ENCODE measurements at places on chromosomes 13 and 19.

DNA sequence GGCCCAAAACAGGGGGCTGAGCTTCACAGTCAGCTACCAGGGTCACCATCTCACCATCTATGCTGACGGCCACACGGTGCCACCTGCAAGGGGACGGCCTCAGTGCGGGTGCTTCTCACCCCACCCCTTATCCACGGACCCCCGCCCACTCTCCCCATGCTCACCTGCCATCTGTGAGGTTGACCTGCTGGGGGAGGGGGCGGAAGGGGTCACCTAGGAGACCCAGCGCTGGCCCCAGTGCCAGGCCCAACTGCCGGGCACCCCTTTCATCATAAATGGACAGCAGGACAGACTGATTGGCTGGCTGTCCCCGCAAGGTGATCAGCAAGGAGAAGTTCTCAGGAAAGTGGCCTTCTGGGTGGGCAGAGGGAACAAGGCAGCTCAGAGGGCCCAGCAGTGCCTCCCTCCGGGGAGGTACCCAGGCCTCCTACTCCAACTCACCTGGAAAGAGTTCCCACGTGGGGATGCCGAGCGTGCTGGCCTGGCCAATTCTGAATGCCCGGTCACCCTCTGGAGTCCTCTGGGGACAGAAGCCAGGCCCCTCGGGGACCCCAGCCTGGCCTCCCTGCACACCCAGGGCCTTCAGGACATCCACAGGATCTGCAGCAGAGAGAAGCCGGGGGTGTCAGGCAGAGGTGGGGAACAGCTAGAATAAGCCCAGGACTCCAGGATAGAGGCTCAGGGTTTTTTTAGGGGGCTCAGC, 4.5 kb downstream of the COL5A3 start:
- DNase-seq, result no peak

DNA sequence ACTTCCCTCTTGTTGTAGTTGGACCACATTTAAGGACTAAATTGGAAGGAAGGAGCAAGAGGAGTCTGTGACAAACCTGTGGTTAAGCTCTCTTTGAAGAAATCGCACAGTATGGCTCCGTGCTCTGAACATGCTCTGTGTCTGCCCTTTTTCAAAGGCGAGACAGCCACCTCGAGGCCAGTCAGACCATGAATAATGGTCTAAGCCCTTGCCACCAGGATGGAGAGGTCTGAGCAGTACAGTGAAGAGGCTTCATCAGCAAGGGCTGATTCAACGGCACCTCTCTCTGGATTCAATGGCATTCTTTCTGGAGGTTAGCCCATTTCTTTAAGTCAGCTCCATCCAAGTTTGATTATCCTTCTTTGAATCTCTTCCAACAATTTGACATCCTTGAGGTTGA, 30.9 kb downstream of the FAM216B start:
- DNase-seq, result no peak

DNA sequence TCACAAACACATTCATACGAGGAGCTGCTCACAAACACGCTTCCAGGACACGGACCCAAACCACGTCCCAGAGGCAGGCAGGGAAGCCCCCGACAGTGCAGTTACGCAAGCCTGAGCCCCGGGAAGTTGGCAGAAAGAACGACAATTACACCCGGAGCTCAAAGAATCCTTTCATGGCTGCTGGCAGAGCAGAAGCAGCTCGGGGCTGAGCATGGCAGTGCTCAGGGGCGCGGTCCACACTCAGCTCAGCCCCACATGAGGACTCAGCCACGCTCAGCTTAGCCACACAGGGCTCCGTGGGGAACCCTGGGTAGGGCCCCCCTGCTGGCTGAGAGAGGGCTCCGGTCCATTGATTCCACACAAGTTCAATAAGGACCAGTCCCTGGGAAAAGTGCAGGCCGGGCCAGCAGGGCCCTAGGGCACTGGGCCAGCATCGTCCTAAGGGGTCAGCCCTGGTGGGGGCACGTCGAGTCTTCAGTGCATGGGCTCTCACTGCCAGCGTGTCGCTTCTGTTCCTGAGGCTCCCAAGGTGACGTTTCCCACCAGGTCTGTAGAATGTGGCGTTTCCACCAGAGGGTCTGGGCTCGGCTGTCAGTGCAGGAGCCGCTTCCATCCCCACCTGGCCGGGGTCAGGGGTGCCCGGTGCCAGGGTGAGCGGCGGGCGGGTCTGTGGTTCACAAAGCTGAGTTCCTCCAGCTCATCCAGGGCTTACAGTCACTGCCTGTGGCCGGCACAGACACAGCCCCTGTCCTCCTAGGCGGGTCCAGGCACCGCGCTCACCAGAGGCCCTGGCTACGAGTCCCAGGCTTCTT, 23.1 kb downstream of the GAS6 start:
- DNase-seq, result no peak

- no peak for DNase-seq
These were observed 239.5 kb downstream of the EFNB2 start for GRCh38 chr13:106295971-106296370.

GRCh38 chr13:31530922-31531321, 208.4 kb upstream of the RXFP2 start:
- no peak for DNase-seq

DNA sequence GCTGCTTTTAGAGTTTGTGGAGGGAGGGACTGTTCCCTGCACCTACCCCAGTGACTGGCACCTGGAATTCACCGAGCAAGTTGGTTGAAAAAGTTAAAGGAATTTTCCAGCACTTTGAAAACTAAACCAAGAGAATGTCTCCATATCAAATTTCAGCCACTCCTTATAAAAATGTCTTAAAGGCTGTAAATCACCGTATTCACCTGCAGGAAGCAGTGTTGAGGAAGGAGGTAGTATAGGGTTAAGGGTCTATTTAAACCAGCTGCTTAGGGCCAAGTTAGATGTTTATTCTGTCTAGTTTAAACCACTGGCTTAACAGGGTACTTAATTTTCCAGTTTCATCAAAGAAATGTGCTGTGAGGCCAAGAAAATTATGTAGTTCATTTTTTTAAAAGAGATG, 3.8 kb upstream of the RAB20 start:
- no peak for DNase-seq

DNA sequence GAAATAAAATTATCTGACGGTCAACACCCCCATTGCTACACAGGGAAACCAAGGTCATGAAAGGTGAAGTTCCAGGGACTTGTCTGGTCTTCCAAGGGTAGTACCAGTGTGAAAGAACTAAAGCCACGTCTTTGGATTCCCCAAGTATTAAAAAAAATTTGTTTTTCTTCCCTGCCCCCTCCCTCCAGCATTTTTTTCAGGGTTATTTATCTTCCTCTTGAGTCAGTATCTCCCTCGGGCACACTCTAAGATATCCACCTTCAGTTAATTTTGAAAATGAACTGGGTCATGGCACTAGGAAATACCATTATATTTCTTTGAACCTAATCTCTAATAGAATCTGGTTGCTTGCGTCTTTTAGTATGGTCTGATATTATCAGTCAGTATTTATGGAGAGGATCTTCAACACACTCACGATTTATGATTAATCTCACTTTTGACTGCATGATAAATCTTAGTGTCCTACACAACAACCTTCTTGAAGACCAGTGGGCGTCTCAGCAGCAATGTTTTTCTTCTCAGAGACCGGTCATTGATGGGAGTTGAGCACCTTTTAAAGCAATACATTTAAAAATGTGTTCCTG, 9.1 kb downstream of the ATP8A2 start:
- no peak for DNase-seq

- no peak for DNase-seq
These were observed 332.6 kb downstream of the SLITRK1 start for GRCh38 chr13:83549671-83550070.

GRCh38 chr19:485077-485476, 11.2 kb upstream of the MADCAM1 start:
- DNase-seq, result no peak

- DNase-seq, result no peak
These were observed 78.9 kb downstream of the COL4A1 start for GRCh38 chr13:110227864-110228643.

GRCh38 chr13:48302871-48303358, 636 bp upstream of the RB1 start:
- no peak for DNase-seq

DNA sequence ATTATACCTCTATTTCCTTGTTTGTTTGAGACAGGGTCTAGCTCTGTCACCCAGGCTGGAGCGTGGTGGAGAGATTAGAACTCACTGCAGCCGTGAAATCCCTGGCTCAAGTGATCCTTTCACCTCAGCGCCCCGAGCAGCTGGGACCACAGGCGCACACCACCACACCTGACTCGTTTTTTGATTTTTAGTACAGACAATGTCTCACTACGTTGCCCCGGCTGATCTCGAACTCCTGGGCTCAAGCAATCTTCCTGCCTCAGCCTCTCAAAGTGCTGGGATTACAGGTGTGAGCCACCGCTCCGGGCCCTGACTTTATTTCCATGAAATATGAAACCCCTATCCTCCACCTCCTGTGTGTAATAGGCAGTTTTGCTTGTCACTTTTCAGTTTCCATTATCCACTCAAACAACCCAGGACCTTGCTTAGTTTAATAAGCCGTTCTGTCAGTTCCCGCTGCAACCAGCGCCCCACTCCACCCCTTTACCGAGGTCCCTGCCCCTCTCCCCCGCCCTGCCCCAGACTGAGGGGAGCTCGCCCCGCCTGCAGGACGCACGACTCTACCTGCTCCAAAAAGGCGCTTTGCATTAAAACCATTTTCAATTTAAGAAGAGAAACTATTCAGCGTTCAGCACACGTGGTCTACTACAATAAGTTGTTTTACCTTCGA, 16.9 kb downstream of the ZNF816 start:
- DNase-seq, result no peak

- no peak for DNase-seq
These were observed 13.3 kb upstream of the ACP7 start for GRCh38 chr19:39070888-39071287.

- no peak for DNase-seq
These were observed 25.9 kb upstream of the FNDC3A start for GRCh38 chr13:48949566-48950500.

DNA sequence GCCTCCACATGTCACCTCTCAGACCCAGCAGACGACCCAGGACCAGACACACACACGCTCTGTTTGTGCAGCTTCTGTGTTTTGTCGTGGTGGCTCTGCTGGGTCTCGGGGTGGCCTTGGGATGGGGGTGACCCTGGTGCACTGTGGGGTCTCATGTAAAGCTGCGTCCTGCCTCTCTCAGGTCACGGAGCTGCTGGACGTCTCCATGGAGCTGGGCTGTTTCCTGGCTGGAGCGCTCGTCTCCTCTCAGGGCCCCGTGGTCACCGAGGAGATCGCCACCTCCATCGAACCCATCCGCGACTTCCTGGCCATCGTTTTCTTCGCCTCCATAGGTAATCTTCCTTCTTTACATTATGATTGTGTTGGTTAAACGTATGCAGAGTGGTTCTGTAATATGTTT, 45.4 kb upstream of the TFDP1 start:
- DNase-seq, result no peak

DNA sequence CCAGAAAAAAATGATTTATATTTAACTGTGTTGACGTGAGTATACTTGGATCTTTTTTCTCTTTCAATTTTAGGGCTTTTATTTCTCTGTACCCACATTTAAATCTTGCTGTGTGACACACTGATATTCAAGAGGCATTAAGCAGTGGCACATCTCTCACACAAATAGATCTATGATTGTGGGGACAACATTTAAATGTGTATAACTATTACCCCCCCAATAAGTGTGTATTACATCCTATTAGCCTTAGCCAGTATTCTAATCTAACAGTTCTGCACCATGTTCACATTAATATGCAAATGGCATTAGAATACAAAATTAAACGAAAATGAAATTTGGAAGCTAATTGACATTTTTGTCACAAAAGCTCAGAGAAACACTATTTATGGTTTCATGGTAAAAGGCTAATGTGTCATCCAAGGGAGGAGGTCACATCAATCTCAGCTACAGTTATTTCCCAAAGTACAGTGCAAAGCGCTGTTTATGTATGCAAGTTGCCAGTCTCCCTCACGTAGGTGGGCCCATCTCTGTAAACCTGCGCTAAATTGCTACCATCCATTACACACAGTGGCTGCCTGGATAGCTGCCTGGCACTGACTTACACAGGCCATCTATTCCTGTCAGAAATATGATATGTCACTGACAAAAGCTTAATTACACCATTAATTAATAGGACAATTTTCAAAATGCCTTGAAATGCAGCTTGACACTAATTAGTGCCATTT, 984.7 kb upstream of the PCDH9 start:
- DNase-seq, result no peak

- DNase-seq, result no peak
These were observed 786 bp upstream of the LILRA2 start for GRCh38 chr19:54572696-54573311.

DNA sequence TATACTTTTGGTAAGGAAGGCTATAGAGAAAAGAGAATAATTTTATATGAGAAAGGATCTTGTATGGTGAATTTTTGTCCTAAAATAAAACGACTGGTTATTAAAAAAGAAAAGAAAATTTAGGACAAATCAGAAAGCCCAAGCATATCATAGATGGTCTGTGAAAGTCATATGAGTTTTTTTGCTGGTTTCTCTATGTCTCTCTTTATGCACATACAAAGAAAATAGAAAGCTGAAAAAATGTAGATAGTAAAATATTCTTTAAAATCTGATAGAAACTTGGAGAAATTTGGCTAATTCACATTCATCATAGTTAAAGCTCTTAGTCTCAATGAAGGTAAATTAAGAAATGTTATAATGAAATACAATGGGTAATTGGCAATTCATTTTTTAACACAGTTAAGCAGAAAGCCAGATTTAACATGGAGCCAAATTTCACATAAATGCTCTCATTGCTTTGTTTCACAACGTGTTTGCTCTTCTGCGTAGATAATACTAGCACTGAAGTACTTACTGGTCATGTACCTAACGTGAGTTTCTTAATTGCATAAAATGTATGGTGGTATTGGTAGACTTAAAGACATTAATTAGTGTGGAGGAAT, 621.5 kb upstream of the ATXN8OS start:
- DNase-seq, result no peak
